Anterior cingulate cortex (tissue), 58 donors: ENCODE measurements at places on chromosomes 16 and 17.

- no peak for DNase-seq
These were observed at the start of gene CACNG4 for GRCh38 chr17:66963909-66964771. Gene CACNG4, plus strand, starts transcription at chr17:66964707. Its CDS starts 205 bp downstream, at chr17:66964912.

- DNase-seq = no peak
These were observed 23.1 kb upstream of the DNAH17 start for GRCh38 chr17:78600181-78600721.

- no peak for DNase-seq
These were observed 478.8 kb upstream of the CDH11 start for GRCh38 chr16:65600629-65601028.

GRCh38 chr17:15101175-15101574 is 164.0 kb downstream of the PMP22 start:
- DNase-seq = no peak

GRCh38 chr16:72876221-72876620 is 171.7 kb downstream of the ZFHX3 start:
- no peak for DNase-seq

DNA sequence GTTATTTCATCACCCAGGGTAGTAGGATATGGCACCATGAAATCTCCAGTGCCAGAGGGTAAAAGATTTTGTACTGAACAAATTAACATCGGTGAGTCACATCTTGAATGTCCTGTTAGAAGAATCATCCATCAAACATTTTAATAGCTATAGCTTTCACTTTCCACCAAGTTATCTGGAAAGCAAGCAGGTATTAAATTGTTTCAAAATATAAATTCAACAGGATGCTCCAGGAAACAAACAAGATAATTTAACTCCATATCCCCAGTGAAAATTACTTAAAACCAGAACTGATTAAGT is 2.4 kb downstream of the VEZF1 start:
- DNase-seq = no peak
